EH (cell line): ENCODE measurements at places on chromosomes 16 and 17.

DNA sequence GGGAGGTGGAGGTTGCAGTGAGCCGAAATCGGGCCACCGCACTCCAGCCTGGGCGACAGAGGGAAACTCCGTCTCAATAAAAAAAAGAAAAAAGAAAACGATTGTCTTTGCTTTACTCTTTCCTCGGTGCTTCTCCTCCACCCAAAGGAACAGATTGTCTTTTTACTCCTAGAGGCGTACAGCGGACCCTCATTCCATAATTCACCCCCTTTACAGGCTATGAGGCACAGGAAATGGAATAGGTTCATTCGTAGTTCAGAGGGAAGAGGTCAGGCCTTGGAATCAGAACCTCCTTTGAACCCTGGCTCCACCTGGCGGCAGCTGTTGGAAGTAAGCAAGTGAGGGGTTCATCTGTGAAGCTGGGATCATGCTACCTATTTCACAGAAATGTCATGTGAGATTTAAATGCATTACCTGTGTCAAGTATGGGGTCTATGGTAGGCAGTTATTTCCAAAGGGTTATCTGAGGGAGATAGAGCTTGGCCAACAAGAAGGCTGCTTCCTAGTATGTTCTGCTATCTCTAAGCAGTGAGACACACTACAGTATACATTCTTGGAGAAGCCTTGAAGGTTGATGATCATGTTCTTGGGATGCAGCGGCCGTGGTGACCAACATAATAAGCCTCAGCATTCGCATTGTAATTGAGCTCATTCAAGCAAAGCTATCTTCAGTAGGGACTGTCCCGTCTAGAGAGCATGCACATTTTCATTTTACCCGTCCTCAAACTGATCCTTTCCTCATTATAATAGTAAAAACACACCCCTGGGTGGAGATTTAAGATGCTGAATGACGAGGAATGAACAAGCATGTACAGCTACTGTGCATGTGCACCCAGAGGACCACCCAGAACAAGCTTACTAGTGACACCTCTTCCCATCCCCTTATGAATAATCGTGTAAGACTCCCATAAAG, 18.7 kb upstream of the ZNF689 start:
- peak; percentile 75 for DNase-seq

DNA sequence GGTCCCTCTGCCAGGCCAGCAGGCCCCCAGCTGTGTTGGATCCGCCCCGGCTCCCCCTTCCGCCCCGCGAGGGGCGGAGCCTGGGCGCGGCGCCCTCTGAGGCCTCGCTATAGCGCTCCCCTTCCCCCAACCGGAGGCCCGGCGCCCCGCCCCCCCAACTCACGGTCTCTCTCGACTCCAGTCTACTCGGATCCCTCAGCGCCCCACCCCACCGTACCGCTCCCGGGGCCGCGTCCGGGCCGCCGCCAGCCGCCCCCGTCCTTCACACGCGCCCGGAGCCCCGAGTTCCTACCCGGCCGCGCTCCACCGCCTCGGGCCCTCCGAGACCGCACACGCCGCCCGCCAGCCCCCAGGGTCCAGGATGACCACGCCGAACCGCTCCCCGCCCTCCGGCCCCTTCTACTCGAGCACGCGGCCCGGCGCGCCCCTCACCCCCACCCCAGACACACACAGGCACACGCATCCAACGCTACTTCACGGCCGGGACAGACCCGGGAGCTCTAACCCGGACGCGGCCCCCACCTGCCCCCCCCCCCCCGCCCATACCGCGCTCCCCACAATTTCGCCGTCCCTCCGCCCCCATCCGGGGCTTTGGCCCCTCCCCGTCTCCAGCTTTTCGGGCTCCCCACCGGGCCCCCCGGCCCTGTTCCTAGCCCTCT, 1.4 kb downstream of the PHF23 start:
- DNase-seq, result peak; percentile 77

GRCh38 chr17:61158376-61158775, 241.3 kb upstream of the TBX2 start:
- DNase-seq, result no peak

- peak; percentile 17 for DNase-seq
Measured at GRCh38 chr17:63276821-63277220, 169.3 kb downstream of the CYB561 start.

- DNase-seq, result no peak
Measured at GRCh38 chr17:38324141-38324697, 19.5 kb downstream of the GPR179 start.

GRCh38 chr16:70708366-70709246, 22.8 kb upstream of the MTSS2 start:
- DNase-seq, result no peak

GRCh38 chr16:81251871-81252270, 13.4 kb downstream of the BCO1 start:
- DNase-seq, result peak; percentile 68

DNA sequence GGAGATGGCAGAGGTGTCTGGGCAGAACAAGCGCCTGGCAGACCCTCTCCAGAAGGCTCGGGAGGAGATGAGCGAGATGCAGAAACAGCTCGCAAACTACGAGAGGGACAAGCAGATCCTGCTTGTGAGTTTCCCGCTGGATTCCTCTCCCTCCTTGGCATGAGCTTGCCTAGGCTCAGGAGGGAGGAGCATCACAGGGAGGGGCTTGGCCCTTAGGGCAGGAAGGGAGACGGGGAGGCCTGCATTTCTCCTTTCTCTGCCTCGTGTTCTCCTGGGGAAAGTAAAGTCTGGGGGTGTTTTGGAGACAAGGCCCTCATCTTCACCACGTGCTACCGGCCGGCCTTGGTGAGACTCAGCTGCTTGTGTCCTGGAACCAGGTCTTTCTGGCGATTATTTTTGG, 18.0 kb upstream of the DBNDD1 start:
- DNase-seq, result no peak

- no peak for DNase-seq
Measured at GRCh38 chr16:80380514-80380913, 160.3 kb upstream of the DYNLRB2 start.

DNA sequence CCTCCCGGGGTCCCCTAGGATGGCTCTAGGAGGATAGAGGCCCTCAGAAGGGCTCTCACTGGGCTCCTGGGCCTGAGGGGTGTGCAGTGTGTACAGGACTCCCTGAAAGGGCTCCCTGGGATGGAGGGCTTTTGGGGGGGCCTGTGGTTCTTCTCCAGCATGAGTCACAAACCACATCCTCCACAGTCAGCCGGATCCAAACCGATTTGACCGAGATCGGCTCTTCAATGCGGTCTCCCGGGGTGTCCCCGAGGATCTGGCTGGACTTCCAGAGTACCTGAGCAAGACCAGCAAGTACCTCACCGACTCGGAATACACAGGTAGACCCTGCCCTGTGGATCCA, 4.5 kb downstream of the TRPV2 start:
- DNase-seq, result peak; percentile 88

DNA sequence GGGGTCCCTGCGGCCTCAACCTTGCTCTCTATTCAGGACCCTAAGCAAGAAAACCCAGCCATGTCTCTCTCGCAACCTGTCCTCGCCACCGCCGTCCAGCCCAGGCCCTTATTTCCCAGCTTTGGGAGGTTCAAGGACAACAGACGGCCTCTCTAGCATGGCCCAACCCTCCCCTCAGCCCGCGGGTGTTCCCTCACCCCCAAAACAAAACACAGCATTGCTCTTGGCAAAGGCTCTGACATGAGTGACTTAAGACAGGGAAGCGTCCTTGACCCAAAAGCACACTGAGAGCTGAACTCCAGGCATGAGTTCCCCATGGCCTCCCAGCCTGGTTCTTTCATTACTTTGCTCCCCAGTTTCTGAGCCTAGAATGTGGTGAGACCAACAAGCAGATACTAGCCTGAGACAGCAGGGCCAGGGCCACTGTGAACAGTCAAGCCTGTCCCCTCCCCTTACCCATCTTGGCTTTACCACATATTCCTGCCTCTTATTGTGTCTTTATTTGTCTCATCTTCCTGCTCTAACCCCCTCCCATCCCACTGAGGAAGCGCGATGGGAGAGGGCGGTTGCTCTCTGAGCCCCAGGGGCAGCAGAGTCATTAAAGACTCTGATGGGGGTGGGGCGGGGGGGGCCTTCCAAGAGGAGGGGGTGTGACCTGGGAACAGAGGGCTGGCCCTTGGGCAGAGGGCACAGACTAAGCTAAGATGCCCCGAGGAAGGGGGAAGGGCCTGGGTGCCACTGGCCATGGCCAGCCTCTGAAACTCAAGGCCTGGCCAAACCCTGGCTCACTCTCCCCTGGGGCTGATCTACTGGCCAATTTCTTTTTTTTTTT, 11.8 kb downstream of the SREBF1 start:
- DNase-seq, result peak; percentile 52

DNA sequence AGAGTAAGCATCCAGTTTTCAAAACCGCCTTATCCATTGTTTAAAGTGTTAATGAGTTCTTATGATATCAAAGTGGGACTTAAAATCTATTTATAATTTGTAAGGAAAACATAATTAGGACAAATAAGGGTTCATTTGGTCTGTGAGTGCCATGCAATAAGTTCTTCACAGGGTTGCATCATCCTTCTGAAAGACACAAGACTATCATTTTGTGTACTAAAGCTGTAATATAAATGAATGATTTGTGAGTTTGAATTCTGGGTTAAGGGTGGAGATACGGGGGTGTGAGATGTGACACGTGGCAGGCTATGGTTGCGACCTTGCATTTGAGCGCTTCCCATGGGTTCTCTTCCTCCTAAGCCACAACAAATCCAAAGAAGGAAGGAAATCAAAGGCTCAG, 6.8 kb downstream of the GAN start:
- DNase-seq, result no peak

GRCh38 chr16:3458852-3459361, 15.4 kb downstream of the NAA60 start:
- DNase-seq, result peak; percentile 36

DNA sequence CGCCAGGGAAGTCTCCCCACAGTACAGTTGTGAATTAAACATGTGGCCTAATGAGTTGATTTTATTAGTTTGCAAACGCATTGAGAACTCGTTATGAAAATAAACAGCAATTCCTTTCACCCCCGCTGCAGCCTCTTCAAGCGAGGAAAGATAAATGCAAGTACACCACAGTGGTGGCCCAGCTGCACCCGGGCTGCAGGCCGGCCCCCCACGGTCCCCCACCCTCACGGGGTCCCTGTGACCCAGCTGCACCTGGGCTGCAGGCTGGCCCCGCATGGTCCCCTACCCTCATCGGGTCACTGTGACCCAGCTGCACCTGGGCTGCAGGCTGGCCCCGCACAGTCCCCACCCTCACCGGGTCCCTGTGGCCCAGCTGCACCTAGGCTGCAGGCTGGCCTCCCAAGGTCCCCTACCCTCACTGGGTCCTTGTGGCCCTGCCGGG, 32.2 kb downstream of the SDK2 start:
- DNase-seq, result no peak

GRCh38 chr16:77967054-77967904, 55.1 kb upstream of the CLEC3A start:
- DNase-seq, result no peak

- DNase-seq, result no peak
Measured at GRCh38 chr17:64369007-64369893, 21.4 kb downstream of the PECAM1 start.

DNA sequence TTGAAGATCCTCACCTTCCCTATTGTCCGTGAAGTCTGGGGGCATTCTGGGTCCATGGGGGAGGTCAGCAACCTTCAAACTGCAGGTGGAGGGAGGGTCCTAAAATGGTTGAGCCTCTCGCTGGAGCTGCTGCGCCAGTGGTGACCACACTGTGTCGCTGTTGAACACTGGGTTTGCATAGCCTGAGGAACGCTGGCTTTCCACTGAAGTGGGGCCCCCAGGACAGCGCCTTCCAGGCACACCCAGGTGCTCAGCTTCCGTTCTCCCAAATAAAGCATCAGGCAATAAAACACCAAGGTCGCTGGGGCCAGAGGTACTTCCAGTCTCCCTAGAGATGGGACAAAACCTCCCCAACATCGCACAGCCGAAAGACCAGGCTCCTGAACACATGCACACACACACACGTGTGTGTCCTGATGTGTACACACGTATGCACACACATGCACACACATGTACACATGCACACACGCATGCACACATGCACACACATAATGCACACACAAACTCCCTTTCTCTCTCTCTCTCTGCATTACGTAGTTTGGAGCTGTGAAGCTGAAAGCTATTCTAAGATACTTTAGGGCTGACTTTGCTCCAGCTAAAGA, 120.6 kb downstream of the IRF8 start:
- DNase-seq, result no peak

DNA sequence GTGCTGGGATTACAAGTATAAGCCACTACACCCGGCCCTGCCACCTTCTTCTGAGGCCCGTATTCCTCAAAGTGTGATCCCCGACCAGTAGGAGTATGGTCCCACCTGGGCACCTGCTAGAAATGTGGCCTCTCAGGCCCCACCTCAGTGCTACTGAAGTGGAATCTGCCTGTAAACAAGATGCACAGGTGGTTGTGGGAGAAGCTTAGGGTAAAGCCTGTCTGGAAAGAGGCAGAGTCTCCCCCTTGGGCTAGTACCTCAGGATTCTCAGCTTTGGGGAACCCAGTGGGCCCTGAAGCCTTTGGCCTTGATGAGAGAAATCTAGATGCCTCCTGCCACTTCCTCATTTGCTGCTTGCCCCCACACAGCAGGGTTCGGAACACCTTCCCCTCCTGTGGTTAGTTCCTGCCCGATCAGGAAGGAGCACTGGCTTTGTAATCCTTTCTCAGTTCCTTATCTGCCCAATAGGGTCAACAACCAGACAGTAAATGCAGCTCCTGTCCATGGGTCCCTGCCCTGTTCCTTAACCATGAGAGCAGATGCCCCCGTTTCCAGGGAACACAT, 25.2 kb downstream of the TK2 start:
- no peak for DNase-seq

- no peak for DNase-seq
Measured at GRCh38 chr17:1196946-1197345, 17.2 kb upstream of the ABR start.

GRCh38 chr17:78969865-78970264, 9.9 kb downstream of the LGALS3BP start:
- DNase-seq, result no peak
